ENCODE measurements at places on chromosomes 5 and 9.

GRCh38 chr5:69451941-69452647, 37.2 kb downstream of the MARVELD2 start:
- DNase-seq, result no peak

- no peak for DNase-seq
These were observed 7.3 kb downstream of the PCDHAC2 start for GRCh38 chr5:140973550-140973949.

DNA sequence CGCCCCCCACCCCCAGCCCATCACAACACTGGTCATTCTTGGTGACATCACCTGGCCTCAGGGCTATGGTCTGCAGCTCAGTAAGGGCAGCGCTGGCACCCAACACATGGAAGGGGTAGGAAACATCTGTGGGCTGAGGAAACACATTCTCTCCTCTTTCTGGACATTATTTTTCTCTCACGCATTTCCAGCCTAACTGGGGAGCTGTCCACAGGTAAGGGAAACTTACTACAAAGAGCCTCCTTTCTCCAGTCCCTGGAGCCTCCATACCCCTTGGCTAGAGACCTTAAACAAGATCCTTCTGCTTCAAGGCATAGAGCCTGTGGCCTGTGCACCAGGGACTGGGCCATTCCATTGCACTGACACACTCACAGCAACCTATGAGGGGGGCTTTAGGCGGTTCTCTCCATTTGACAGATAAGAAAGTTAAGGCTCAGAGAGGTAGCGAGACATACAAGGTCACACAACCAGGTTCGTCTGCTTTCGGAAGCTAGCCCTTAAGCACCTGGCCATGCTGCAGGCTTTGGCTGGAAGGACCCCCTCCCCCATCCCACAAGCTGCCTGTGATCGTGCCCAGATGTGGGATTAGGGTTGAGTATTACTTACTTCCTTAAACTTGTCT, 40.7 kb downstream of the CXXC5 start:
- DNase-seq, result no peak

DNA sequence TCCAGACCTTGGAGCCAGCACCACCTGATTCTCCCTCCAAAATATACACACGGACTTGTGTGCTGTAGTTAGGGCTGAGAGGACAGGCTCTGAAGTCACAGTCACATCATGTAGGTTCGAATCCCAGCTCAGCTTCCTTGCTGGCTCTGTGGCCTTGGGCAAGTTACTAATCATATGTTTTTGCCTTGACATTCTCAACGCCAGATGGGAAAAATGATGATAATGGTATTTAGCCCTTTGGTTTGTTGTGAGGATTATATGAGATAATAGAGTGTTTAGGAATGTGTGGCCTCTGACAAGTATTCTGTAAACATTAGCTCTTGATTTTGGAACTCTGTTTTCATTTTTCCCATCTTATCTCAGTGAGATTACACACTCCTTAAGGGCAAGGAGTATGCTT, 72.5 kb downstream of the PLAC8L1 start:
- DNase-seq, result no peak

GRCh38 chr9:135372501-135373008, 107.0 kb upstream of the PPP1R26 start:
- no peak for DNase-seq

GRCh38 chr5:62767650-62768049, 189.0 kb downstream of the LRRC70 start:
- DNase-seq, result no peak

DNA sequence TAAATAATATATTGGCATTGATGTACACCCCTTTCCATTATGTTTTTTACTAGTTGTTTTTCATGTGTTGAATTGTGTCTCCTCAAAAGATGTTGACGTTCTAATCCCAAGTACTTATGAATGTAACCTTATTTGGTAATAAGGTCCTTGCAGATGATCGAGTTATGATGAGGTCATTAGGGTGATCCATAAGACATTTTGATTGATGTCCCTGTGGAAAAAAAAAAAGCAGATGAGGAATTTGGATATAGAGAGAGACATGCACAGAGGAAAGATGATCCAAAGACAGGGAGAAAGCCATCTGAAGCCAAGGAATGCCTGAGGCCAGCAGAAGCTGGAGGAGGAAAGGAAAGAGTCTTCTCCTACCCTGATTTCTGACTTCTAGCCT, 632.7 kb downstream of the TLR4 start:
- DNase-seq, result no peak

- no peak for DNase-seq
These were observed 579 bp downstream of the BARHL1 start for GRCh38 chr9:132582786-132583583.

GRCh38 chr5:124810396-124811006, 64.1 kb upstream of the ZNF608 start:
- DNase-seq, result no peak

DNA sequence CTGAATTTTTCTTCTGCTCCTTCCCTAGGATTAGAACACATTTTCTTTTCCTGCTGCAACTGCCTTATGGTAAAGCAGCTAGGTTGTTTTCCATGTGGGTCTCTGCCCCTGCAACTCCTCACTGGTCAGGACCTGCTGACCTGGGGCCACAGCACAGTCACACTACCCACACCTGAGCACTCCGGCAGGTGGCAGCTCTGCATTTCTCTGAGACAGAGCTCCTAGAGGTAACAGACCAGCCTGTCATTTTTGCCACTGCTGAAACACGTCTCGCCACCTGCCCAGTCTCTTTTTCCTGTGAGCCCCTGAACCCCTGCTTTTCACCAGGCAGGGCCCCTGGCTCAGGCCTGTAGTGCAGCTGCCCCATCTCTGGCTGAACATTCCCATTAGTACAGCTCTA, 609.6 kb downstream of the HINT1 start:
- DNase-seq, result no peak

DNA sequence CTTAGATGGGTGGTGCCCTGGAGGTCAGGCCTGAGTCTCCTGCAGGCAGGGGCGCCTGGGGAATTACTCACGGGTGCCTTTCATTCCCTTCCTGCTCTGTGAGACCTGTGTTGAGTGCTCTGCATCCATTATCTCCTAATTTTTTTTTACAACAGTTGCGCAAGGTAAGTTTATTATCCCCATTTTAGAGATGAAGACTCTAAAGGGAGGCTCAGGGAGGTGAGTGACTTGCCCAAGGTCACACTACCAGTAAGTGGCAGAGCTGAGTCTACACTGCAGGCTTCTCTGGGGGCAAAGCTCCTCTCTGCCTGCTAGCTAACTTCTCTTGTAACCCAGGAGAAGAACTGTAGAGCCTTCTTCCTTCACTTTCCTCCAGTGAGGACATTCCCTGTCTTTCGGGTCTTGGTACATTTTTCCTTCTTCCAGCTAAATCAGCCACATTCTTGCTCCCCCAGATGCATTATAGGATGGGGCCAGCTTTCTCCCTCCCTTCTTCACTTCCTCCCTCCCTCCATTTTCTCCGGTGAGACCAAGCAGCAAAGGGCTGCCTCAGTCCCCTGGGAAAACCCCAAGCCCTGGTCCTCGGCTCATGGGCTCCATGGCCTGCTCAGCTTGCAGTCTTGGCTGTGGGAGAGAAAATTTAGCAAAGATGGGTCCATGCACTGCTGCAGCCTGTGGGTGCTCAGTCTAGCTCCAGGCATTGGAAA, 1.8 kb downstream of the PRR7 start:
- no peak for DNase-seq

GRCh38 chr9:88804254-88804596, 187.0 kb upstream of the S1PR3 start:
- DNase-seq, result no peak

DNA sequence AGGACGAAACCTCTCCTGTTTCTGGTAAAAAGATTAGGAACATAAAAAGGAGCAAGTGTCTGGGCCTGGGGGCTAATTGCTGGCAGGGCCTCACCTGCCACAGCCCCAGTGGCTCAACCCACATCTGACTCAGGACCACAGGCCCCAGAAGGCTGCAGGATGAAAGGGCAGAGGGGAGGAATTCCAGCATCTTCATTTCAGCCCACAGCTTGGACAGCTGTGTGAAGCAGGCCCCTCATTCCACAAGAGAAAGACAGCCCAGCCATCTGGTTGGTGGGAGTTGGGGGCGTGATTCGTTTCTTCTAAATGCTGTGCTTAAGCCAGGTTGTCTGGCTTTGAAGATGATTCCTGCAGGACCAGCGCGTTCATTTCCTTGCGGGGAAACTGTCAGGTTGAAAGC, 29.1 kb downstream of the NKX2-5 start:
- no peak for DNase-seq

DNA sequence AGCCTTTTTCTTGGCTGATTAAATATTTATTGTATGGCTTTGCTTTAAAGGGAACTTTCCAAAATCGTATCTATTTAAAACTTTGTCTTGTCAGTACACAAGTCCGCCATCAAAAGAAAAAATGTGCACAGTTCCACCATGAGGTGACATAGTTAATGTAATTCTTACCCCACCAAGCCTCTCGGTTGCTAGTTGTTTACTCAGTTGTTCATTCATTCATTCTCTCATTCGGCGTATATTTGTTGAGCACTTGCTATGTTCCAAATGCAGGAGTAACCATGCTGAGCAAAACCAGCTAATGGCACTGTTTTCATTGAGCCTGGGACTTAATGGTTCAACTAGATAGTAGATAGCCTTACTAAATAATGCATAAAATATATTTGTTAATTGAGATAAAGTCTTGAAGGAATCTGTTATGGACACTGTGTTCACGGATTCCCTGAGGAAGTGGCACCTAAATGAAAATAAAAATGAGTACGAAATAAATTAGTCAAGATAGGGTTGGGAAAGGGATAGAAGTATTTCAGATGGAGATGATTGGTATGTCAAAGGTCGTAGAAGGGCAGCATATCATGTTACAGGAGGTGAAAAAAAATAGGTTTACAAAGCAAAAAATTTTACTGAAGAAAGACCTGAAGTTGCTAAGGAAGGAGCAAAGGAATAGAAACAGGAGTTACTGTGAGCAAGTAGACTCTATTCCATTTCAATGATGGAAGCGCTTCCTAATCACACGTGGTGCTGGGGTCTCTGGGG, 1.5 kb downstream of the DCAF10 start:
- DNase-seq, result no peak

DNA sequence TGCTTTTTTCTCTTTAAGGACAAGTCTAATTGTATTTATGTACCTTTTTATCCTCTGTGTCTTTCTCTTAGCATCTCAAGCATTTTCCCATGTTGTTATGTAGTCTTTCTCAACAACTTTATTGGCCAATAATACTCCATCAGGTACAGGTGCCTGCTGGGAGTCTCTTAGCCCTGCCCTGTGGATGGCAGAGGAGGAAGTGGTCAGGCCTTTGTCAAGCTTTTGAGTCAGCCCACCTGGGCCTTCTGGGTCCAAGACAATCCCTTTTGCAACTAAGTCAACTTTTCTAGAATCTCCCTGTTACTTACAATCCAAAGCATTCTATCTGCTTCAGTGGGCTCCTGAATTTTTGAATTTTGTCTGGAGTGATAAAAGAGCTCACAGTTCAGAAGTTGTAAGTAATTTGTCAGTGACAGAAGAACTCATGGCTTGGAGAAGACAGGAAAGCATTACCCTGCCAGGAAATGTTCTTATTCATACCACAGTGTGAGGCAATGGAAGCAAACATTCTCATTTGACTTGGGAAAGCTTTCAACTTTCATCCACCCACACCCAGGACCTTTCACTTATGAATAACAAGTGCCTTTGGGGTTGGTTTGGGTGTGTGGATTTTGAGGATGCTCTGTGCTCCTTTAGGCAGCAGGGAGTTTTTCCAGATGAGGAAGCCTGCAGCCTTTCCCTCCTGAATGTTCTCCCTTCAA, 200.0 kb upstream of the S1PR3 start:
- DNase-seq, result peak; percentile 75

DNA sequence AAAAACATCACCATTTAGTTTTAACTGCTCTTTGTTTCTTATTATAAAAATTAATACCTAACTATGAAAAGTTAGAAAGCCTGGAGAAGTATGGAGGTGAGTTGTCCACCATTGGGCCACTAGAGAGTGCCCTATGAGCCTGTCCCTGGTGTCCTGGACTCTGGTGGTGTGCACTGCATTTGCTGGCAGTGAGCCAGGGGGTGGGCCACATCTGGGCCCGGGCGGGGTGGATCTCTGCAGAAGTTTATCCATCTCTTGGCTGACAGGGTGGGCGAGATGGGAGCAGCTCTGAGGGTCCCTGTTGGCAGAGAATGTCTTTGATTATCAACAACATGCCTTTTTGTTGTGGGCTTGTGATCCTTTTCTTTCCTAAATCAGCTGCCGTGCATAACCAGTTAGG, 8.2 kb downstream of the TENT4A start:
- DNase-seq, result no peak

DNA sequence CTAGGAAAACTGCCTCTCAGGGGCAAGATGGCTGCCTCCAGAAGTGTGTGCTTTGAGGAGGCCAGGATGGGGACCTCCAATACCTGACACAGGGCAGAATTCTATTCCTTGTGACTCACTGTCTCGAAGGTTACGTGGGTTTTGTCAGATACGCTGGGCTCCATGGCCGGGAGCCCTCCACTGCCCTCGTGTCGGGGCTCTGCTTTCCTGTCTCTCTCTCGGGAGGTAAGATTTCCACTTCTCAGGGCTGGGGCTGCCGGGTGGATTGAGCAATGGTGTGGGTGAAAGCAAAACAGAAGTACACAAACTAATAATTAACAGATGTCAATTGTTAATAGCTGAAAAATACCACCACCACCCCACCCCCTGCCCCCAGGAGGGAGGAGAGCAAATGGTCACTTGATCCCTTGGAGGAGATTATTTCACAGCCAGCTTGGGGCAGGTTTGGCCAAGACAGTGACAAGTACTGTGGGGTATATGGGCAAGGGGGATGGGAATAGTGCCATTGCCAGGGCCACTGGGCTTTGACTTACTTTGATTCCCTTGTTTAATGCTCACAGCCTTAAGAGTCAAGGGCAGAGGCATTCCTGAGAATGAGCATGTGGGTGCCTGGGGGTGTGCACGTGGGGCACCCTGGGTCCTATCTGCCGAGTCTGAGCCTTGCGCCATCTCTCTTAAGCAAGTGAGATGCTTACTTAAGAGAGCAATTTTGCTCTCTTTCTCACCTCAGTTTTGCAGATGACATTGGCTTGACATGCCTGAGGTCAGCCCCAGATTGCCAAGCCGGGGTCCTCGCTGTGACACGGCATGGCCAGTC, 28.8 kb upstream of the DAB2IP start:
- no peak for DNase-seq
